ENCODE measurements at places on chromosomes 11 and 22.
A peak's percentile ranks its signal among the peaks of the same experiment; 100 is the strongest.

GRCh38 chr11:76692956-76693355 lies 22.4 kb upstream of the LRRC32 start:
- no peak for DNase-seq

DNA sequence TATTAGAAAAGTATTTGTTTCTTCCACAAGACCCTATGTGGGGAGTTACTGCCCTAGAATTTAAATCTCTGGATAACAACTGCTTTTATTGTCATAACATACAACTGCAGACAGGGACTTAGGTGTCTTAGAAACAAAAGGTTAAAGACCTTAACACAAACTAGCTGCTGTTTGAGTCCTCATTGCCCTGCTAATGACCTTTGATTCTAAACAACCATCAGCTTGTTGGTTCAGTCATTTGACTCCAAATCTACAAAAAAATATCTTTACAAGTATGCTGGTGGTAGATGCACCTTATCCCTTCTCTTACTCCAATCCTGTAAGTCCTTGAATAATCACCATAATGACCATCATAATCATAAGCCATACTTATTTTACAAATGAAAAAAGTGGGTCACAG lies 377.4 kb upstream of the PITPNB start:
- no peak for DNase-seq

- DNase-seq = no peak
These were observed 364.9 kb downstream of the BRD1 start for GRCh38 chr22:49462795-49463194.

DNA sequence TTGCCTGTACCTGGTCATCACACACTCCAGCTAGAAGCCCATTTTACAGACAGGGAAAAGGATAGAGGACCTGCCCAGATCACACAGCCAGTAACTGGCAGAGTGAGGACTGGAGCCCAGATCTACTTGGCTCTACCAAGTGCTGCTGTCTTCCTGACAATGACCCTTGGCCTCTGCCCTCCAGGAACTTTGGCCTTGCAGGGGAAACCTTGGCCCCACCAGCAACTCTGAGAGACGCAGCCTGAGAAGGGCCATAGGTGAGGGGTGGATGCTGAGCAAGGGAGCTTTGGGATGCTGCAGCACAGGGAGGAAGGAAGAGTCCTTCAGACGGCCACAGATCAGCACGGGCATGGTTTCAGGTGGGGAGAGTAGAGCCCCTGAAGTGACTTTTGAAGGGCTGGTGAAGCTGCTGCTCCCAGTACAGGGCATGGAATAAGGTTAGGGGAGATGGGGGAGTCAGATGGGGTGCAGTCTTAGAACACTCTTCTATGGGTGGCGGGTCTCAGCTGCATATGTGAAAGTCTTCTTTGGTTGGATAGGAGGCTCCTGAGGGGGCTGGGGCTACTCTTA lies 2.0 kb upstream of the CAPN5 start:
- DNase-seq = no peak

- DNase-seq = no peak
These were observed 1383.3 kb downstream of the TBC1D22A start for GRCh38 chr22:48145738-48146137.

DNA sequence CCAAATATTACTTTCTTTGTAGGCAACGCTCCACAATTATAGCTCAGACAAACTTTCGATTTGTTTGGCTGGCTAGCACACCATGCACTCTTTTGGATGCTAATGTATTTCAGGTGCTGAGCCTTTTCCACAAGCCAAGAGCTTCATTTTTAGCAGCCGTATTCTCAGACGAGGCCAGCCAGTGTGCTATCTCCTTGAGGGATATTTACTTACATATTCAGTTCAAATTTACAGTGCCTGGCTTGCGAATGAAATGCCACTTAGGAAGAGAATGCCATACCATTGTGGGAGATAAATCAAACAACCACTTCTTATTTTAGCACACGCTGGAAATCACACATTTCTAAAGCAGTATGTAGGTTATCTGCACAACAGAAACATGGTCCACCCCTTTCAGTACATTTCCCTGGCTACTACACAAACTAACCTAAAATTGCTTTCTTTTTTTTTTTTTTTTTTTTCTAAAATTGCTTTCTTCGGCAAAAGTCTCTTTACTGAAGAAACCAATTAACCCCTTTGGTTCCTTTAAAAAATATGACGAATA lies 236.9 kb downstream of the CADM1 start:
- no peak for DNase-seq

GRCh38 chr22:45157907-45158306 lies 5.8 kb upstream of the NUP50 start:
- DNase-seq = no peak

- DNase-seq = no peak
These were observed 45.4 kb upstream of the MYOD1 start for GRCh38 chr11:17673951-17674350.

DNA sequence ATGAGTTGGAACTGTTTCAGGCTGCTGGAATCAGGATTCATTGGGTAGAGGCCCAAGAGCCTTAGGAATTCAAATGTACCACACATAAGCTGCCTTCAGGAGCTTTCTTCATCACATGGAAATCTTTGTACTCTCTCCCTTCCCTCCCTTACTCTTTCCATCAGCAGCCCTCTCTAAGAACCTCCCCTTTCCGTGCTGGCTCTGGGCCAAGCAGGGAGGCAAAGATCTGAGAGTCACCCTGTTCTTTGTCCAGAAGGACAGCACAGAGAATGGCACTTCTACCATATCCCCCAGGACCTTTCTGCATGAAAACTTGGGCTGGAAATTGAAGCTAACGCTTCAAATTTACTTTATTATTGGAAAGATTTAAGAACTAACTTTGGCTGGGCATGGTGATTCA lies 20.7 kb upstream of the TPBGL start:
- no peak for DNase-seq

- DNase-seq = no peak
These were observed 321.7 kb downstream of the BRD1 start for GRCh38 chr22:49506010-49506400.

- no peak for DNase-seq
These were observed 13.2 kb upstream of the TSKU start for GRCh38 chr11:76769645-76770586.

DNA sequence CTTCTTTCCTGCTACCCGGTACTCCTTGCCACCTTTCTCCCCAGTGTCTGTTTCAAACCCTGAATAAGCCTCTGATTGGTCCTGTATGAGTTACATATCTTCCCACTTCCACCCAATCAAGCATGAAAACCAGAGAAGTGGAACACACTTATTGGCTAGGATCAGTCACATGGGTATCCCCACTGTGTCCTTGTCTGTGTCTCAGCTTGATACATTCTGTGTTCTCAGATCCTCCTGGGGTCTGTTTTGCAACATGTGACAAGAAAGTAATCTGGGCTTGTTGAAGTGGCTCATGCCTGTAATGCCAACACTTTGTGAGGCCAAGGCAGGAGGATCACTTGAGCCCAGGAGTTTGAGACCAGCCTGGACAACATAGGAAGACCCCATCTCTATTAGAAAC lies 23.9 kb downstream of the MCHR1 start:
- no peak for DNase-seq

- no peak for DNase-seq
These were observed 62.7 kb downstream of the IGF2 start for GRCh38 chr11:2076441-2076840.

DNA sequence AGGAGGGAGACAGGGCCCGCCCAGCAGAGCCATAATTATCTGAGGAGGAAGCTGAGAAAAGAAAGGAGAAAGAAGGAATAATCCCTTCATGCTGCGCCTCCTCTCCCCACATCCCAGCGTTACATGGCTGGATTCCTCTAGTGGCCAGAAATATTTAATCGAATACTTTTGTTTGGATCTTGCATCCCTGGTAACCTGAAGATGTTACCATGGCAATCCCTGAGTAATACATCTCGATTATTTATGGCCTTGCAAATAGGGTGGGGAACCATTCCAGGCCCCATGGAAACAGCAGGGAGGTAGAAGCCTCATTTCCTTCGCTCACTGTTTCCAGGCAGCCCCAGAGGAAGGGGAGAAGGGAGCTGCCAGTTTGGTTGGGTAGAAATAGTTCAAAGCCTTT lies 357.7 kb downstream of the BUD13 start:
- DNase-seq = no peak

DNA sequence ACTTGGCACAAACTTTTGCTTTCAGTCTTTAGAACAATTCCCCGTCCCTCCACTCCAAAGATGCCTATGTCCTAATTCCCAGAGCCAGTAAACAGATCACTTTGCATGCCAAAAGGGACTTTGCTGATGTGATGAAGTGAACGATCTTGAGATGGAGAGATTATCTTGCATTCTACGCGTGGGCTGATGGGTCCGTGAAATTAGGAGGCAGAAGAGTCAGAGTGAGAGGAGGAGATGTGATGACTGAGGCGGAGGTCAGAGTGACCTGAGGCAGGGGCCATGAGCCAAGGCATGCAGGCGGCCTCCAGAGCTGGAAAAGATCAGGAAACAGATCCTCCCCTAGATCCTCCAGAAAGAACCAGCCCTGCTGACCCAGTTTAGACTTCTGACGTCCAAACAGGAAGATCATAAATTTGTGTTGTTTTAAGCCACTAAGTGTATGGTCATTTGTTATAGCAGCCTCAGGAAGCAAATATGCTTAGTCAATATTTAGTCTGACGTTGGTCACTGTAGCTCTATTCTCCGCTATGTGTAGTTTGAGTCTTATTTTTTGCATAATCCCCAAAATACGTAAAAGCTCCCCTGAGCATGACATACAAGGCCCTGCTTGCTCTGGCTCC lies 76.0 kb upstream of the TIMP3 start:
- DNase-seq = no peak

- no peak for DNase-seq
These were observed 13.2 kb downstream of the APOL6 start for GRCh38 chr22:35661464-35661863.

DNA sequence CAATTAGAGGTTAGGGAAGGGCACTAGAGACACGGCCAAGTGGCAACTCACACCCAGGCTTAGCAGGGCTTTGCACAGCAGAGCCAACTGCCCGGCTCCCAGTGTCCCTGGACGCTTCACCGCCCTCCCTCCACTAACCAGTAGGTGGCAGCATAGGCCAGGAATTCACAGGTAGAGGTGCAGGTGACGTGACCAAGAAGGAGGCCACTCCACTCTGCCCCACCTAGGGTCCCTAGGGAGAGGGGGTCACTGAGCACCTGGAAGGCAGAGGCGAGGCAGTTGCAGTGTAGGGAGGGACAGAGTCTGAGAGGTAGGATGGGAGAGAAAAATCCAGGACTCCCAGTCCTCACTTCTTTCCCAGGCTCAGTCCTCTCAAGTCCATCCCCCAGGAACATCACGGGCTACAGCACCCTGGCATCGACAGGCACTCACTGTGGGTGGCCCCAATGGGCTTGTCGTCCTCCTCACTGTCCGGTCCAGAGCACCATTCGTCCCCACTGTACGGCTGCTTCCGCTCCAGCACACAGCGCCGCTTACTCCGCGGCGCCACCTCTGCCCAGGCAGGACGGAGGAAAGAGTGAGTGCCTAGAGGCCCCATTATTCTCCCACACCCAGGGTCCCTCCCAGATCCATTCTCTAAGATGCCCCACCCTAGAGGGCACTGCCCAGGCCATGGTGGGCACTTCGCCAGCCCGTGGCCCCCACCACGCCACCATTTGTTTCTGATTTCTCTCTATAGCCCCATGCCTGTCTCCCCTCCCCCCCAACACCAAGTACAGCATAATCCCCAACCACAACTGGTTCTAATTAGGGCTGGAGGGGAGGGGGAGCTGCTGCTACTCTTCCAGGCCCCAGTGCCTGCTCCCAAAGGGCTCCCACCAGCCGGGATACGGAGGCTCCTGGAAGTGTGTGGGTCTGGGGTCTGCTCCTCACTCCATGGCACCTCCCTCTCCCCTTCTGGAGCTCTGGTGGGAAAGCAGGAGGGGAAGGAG lies 18.4 kb downstream of the BCL9L start:
- peak; percentile 61 for DNase-seq

GRCh38 chr11:64048042-64048854 lies 12.5 kb downstream of the FLRT1 start:
- DNase-seq = no peak

- no peak for DNase-seq
These were observed 8.0 kb upstream of the FXYD2 start for GRCh38 chr11:117832511-117832910.

DNA sequence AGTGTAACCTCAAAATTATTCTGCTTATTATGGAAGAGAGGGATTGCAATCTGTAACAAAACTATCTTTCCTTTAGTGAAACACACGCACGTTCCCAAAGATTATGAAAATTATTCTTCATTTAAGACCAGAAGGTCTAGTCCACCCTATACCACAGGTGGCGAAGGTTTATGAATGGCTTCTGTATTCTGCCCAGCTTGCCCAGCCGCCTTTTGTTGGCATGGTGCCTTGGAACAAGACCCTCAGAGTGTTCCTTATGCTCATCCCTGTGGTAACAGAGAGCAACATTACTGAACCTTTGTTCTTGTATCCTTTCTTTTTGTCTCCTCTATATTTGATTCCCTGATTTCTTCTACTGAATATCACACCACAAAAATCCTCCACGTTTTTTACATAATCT lies 116.4 kb downstream of the FAR1 start:
- DNase-seq = no peak

DNA sequence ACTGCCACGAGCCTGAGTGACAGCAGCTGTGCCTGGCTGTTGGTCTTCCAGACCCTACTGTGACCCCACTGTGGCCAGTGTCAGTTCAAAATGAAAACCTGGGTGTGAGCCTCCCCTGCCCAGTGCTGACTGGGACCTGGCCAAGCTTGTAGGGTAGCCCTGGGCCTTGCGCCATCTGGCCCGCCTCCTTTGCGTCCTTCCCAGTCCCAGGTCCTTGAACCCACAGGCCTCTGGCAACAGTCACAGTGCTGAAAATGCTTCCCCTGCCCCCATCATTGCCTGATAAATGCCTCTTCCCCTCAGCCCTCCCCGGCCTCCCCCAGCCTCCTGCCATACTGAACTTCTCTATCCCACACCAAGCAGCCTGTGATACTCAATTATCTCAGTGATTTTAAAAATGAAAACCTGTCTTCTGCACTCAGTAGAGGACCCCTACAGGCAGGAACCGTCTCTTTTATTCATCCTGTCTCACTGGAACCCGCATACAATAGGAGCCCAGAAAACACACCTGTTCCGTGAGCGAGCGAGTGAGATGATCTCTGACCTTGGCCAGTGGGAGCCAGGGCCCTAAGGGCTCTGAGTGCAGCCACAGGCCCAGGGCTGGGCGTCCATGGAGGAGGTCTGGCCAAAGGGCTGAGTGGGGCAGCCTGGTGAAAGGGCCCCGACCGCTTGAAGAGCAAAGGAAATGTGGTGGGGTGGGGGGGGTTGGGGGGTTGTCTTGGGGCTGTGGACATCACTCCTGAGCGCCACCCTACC lies 49.7 kb upstream of the TTLL12 start:
- no peak for DNase-seq

- no peak for DNase-seq
These were observed 735.0 kb downstream of the BRD1 start for GRCh38 chr22:49092716-49093115.

- DNase-seq = no peak
These were observed 113.4 kb downstream of the MTNR1B start for GRCh38 chr11:93082900-93083299.

Data from activated CD8-positive, alpha-beta memory T cell treated with anti-CD3 and anti-CD28 coated beads for 1 hour (primary cell).